Stromal cell of bone marrow (primary cell): ENCODE measurements at places on chromosomes 6 and 20.

GRCh38 chr20:8375898-8376297 lies 243.8 kb downstream of the PLCB1 start:
- no peak for DNase-seq

GRCh38 chr6:15449011-15449410 lies 203.1 kb downstream of the JARID2 start:
- no peak for DNase-seq

- no peak for DNase-seq
These were observed 45.4 kb downstream of the TULP4 start for GRCh38 chr6:158357570-158358216.

GRCh38 chr6:26290941-26291340 lies 74.1 kb upstream of the BTN3A2 start:
- DNase-seq, result no peak

- no peak for DNase-seq
These were observed 294.1 kb downstream of the TFAP2B start for GRCh38 chr6:51112731-51113130.

GRCh38 chr20:31760519-31761240 lies 21.6 kb downstream of the TPX2 start:
- peak; percentile 28 for DNase-seq

DNA sequence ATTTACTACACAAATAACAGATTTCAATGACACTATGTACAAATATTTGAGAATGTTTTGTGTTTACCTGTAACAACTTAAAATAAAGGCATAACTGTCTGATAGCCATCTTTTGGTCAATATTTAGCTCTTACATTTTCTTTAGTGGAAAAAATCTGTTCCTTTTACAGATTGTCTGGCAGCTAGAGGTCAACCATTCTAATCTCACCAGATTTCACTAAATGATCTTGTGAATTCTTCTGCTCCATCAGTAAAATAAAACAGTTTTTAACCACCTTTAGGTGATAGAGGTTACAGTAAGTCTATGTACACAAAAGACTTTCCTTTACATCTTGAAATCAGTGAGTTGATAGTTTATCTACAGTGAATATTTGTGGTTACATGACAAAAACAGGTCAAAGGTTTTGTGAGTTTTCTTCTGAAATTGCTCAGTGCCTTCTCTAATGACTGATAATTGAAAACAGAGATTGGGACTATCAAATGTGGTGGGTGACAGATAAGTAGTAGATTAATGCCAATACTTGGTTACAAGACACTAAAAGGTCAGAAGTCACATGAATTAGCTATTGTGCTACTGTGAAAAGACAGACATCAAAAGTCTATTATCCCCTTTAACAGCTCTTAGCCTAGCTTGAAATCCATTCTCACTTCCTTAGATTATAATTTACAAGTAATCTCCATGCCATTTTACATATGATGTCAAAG lies 47.4 kb downstream of the BMP5 start:
- no peak for DNase-seq

GRCh38 chr20:32977281-32978008 lies 26.8 kb downstream of the SUN5 start:
- no peak for DNase-seq

- no peak for DNase-seq
These were observed 37.6 kb upstream of the ZBP1 start for GRCh38 chr20:57657535-57658446.

- DNase-seq, result peak; percentile 85
These were observed 38.7 kb downstream of the RGS17 start for GRCh38 chr6:153092082-153093013.

DNA sequence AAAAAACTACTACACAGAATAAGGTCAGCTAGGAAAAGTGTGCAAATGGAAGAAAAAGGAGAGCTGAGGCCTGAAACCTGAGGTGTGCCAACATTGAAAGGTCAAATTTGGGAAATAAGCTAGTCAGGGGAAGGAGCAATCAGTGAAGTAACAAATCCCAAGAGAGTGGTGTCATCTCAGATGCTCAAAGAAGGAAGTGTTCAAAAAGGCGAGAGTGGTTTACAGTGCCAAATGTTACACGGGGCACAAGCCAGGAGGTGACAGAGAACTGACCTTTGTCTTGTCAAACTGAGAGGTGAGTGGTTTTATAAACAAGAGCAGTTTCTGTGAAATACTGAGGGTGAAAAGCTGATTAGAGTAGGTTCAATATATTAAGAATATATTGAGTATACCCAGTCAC lies 83.0 kb upstream of the TCF21 start:
- no peak for DNase-seq

GRCh38 chr20:9059931-9060330 lies 9.0 kb upstream of the PLCB4 start:
- DNase-seq, result no peak

GRCh38 chr6:24016286-24016685 lies 109.7 kb upstream of the NRSN1 start:
- no peak for DNase-seq

DNA sequence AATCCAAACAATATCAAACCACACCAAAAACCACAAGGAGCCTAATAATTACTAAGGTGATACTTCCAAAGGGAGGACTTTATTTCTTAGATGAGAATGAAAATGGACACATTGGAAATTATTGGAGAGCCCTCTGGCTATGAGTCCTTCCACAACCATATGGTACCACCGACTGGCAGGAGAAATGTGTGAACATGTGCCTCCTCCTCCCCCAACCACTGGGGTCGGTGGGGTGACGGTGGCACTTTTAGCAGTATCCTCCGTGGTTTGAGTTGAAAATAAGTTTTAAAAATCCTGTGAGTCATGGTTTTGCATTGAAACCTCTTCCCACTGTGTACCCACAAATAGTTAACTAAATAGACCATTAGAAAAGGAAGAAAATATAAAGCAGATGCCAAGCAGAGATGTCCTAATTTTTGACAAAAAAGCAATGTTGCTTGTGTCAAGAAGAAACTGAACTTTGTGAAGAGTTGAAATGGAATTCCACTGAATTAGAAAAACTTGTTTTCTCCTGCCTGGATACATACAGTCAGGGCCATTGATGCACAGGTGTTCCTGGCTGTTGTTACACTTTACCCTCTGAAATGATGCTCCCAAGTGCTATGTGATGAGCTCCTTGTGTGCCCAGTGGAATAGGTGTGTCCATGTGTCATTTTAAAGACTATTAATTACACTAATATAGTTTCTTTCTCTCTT lies 3.2 kb downstream of the EDN1 start:
- no peak for DNase-seq

DNA sequence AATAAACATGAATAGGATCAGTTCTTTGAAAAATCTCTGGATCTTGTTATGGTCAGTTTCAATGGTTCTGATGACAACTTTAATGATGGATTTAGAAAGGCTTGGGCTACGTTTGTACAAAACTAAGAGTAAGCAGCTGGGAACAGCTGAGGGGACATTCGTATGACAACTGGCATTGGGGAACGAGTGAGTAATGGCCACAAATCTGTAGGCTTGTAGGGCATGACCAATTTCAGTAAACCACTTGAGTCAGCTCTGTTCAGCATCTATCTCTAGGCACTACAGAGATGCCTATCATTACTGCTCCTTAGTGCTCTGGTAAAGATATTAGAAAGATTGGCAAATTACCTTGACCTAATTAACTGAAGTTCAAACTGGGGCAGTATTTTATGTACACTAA lies 1375.6 kb downstream of the EPHA7 start:
- DNase-seq, result no peak

DNA sequence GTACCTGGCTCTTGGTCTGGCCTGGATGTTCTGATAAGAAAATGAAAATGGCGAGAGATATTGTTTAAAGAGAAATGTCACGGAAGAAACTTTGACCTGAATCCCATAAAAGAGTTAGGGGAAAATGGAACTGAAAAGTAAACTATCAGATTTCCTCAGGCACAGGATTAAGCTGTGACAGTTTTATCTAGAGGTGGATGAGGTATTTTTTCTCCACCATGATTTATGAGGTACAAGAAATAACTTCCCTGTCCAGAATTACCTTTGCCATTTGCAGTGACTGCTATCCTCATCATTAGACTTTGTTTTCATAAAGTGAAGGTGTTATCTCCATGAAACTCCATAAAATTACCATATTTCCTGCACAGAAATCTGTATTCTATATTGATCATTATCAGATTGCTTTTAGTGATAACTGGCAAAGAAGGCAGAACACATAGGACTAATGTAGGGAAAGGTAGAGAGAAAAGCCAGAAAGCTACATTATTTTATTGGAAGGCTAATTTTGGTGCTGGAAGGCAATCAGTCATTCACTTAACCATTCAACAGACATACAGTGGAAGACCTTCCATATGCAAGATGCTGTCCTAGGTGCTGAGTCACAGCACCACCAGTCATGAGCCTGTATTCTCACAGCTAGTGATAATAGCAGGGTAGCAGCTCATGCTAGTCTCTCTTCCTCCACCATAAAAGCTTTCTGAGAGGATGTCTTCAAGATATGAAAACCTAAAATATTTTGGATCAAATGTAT lies 427.3 kb upstream of the CITED2 start:
- no peak for DNase-seq

DNA sequence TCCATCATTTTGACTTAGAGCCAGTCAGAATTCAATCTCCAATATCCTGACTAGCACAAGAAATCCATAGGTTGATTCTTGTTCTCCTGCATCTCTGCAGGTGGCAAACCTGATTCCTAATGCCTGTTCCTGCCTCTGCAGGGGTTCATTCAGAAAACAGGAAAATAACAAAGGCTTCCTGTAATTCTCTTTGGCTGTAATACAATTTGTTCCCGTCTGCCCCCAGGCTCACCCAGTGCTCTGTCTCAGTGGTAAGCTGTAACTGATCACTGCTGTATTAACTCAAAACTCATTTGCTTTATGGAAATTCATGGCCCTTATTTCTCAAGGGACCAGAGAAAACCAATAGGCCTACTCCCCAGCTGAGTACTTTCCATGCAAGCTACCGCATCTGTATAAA lies 88.6 kb downstream of the OPRM1 start:
- DNase-seq, result no peak
